ENCODE measurements at places on chromosomes 4 and X.

- DNase-seq = no peak
Observed at GRCh38 chrX:10379878-10380277, 223.1 kb downstream of the CLCN4 start.

GRCh38 chrX:150268839-150269355 lies 94.2 kb upstream of the MAMLD1 start:
- DNase-seq = no peak

GRCh38 chrX:129318375-129318774 lies 204.9 kb downstream of the SMARCA1 start:
- no peak for DNase-seq

- DNase-seq = no peak
Observed at GRCh38 chr4:52212702-52213101, 161.6 kb downstream of the SPATA18 start.

DNA sequence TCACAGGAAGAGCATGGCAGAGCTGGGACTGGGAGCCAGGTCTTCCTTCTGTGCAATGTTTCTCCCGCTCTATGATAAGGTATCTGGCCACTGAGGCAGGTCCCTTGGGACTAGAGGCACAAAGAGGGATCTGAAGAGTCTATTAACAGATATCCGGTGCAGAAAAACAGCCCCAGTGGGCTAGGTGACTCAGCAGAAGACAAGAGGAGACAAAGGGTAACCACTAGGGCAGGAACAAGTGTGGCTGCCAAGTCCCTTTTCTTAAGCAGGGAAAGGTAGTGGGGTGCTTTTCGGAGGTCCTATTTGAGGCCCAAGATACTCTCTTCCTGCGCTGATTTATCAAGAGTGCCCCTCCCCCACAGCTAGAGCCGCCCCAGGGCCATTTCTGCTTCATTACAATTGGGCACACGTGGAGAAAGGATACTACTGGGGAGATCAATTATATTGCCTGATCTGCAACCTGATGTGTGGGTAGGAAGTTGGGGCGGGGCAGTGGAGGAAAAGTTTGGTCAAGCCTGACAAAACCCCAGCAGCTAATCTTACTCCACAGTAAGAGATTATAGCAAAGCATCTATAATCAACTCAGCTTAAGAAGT lies at the start of gene DGAT2L6:
Gene DGAT2L6, plus strand, starts transcription at position 546 of the 596 bp plus-strand sequence. CDS start 100 bp downstream, outside the sequence.
- no peak for DNase-seq

- DNase-seq = no peak
Observed at GRCh38 chr4:9703391-9703790, 78.0 kb upstream of the DRD5 start.
